ENCODE measurements at places on chromosomes 3 and 15. TPM values are rescaled to one million over a fixed set of nuclear protein-coding genes. Genes with fewer than 3 reads are reported as not detected.

CELF6 gene
- 0.33 TPM for total RNA-seq

CMTM8 gene
- total RNA-seq = 1.9 TPM

AEN gene
- 59.2 TPM for total RNA-seq

ADAMTSL3 gene
- total RNA-seq = under 0.01 TPM

MOBP gene
- under 0.01 TPM for total RNA-seq

GOLGA6L10 gene
- 1.00 TPM for total RNA-seq
